Foreskin keratinocyte (primary cell): ENCODE measurements at places on chromosomes 6 and 20. TPM values are rescaled to one million over a fixed set of nuclear protein-coding genes. Genes with fewer than 3 reads are reported as not detected.

GRCh38 chr6:7882505-7883257 lies 27.9 kb downstream of the TXNDC5 start:
- no peak for DNase-seq

GRCh38 chr6:117491916-117492315 lies 9.4 kb downstream of the DCBLD1 start:
- DNase-seq, result no peak

DNA sequence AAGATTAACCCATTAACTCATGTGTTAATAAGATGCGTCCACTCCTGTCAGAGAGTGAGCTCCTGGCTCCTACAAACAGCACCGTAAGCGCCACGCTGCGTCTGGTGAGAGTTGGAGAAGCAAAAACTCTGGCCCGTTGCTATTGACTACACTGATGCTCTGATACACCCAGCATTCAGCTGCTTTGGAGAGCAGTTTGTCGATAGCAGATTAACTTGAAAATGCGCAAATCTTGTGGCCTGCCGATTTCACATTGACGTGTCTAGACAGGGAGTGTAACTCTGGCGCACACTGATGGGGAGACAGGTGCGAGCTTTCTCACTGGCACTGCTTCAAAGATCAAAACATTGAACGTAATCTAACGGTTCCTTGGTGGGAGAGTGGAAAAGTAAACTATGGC lies 151.7 kb upstream of the RPS6KA2 start:
- DNase-seq, result no peak

- no peak for DNase-seq
These were observed 46.4 kb downstream of the TAF4 start for GRCh38 chr20:62019144-62019805.

GRCh38 chr6:53210811-53211210 lies 62.2 kb upstream of the GCM1 start:
- DNase-seq, result no peak

DNA sequence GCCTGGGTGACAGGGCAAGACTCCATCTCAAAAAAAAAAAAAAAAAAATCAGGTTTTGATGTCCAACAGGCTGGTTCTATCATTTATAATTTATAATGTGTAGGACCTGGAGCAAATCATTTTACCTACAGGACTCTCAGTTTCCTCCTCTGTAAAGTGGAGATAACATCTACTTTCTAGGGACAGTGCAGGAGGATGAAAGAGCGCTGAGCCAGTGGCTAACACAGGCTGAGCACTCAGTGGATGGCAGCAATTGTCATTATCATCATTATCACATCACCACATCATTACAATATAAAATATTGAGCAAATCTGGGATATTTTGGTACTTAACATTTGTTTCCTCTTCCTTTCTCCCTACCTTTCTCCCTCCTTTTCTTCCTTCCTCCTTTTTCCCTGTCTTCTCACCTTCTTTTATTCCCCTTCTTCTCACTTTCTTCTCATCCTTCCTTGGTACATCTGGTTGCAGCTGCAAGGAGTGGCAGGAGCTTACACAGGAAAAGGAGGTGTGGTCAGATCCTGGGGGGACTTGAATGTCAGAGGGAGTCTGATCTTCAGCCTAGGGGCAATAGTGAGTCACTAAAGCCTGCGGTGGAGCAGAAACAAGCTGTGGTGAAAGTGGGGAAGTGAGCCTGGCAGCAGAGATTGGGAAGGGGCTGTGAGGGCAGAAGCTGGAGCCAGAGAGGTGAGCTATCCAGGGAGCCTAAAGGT lies 24.6 kb upstream of the CTNNBL1 start:
- no peak for DNase-seq

DNA sequence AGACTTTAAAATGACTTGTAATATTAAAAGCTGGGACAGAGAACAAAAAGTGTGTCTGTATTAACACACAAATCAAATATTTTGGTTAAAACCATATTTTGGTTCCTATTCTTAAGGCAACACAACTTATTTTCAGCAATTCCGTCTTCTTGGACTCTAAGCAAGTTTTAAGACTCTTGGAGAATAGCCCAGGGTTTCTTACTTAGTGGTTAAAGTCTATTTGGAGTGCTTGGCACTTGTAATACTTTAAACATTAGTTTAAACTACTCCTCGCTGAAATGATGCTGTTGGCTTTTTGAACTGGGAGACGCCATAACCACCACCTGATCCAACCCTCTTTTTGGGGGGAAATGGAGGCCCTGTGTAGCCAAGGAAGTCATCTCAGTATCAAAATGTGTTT lies 109.7 kb upstream of the GMDS start:
- DNase-seq, result no peak

DNA sequence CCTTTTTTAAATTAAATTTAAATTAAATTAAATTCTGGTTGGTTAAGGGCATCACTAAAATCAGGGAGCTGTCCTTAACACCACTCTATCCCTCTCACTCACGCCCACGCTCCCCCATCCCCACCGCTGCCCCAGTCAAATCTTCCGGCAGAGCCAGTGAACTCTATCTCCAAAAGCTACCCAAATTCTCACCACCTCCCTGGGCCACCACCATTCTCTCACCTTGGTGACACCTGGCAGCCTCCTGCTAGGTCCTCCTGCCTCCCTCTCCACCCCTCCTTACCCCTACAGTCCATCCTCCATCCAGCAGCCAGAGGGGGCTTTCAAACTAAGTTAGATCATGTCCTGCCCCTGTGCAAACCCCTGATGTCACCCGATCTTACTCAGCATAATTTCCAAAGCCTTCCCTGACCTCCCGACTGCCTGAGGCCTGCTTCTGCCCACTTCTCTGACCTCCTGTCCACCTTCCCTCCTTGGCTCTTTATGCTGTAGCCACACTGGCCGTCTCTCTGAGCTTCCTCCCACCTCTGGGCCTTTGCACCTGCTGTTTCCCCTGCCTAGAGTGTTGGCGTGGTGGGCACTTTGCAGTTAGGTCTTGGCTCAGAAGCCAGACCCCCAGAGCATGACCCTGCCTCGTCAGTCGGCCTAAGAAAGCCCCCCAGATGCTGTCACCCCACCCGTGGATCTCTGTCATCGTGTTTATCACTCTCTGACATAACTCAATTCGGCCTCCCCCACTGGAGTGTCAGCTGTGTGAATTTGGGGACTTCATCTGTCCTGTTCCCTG lies 24.7 kb downstream of the PTGIS start:
- no peak for DNase-seq

DNA sequence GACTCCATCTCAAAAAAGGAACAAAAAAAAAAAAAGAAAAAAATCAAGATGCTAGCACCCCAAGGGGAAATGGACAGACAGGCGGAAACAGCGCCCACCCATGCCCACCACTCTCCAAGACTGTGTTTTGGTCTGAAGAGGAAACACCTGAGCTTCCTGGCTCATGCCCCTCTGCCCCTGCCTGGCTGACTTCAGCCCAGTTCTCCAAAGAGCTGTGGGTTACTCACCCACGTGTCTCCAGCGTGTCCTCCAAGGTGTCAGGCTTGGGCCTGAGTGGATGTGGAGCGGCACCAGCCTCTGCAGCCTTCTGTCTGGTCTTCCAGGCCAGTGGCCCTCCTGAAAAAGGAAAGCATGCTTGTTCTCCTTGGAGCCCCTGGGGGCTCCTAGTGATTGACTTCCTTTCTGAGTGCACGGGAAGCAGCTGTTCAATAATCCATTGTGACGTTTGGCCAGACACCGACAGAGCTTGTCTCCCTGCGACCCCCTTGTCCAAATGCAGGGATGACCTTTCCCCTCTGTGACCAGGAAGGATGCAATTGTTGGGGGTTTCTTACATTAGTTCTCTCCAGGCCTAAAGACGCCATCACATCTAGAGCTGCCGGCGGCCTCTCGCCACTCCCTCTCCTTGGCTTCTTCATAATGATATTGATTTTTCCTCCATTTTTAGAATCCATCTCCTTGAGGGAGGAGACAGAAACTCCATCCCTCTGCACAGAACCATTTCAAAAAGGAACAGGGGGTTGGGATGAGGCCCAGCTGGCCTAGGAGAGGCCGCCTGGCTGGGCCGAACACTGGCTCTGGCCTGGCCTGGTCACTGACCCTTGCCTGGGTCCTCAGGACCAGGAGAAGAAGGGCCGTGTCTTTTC lies 58.4 kb downstream of the ADNP start:
- DNase-seq, result no peak

GRCh38 chr6:133886104-133886775 lies 2.7 kb upstream of the TCF21 start:
- DNase-seq, result no peak

DNA sequence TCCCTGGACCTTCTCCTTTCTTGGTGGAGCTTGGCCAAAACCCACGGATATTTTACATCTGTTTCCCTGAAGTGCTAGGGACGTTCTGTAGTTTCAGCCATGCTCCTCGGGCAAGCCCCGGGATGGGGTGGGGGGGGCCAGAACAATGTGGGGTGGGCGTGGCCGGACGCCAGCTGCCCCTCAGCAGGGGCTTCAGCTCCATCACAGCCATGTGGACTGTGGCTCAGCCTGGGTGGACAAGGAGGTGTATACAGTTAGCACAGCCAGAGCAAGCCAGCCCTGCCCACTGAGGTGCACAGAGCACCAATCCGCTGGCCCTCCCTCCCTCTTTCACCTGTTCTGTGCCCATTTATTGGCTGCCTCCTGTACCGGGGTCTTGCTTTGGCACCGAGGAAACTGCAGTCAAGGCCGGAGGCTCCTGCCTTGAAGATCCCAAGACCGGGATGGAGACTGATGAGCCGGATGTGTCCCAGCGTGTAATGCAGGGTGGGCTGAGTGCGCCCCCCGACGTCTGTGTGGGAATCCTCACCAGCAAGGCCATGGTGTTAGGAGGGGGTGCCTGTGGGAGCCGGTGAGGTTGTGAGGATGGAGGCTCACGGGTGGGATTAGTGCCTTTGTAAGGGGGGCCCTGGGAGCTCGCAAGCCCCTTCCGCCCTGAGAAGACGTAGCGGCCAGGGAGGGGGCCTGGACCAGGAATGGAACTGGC lies 28.0 kb downstream of the FRMD1 start:
- no peak for DNase-seq

Gene NRN1
- total RNA-seq, result not detected in 2 replicates

Gene CALHM5
- 0.11 and 0.20 TPM in 2 replicates for total RNA-seq

Gene FAM209B
- total RNA-seq, result 0.53 and 0.71 TPM in 2 replicates

Gene GDAP1L1
- total RNA-seq, result not detected in 2 replicates

Gene PRSS35
- total RNA-seq, result not detected in 2 replicates

Gene TBXT
- not detected in 2 replicates for total RNA-seq

Gene HLA-DRB1
- total RNA-seq, result not detected in 2 replicates
